CD4-positive, alpha-beta T cell (primary cell): ENCODE measurements at places on chromosomes 12 and 14.

GRCh38 chr14:76918256-76918781 lies 92.1 kb downstream of the LRRC74A start:
- DNase-seq: no peak

DNA sequence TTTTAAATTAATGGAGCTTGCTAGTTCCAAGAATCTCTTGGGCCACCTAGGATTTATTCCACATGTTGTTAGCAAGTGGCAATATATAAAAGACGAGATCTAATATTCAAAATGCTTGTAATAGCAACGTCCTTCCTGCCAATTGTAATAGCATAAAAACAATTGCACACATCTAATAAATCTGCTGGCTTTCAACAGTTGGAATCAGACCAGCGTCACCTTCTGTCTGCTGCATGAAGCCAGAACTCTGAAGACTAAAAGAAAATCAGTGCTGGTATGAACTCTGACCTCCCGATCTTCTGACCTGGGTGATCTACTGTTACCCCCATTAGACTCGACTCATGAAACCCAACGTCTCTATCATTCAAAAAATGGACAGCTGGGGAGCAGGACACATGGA lies 100.6 kb downstream of the DIO2 start:
- DNase-seq: no peak

DNA sequence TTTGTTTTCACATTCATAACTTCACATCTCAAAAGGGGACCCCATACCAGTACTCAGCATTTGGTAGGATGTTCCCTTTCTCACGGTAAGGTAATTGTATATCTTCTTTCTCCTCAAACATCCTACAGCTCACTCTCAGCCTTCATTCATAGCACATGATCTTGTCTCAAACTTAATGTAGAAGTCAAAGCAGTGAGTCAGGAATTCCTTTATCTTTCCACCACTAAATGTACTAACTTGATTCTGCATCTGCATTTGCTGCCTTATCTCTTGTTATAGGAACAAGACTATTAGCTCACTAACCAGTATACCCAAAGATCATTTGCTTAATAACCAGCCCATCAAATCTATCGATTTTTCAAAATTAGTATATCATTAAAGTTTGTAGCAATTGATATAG lies 22.9 kb downstream of the CPSF2 start:
- no peak for DNase-seq

GRCh38 chr12:88562151-88562550 lies 18.1 kb downstream of the KITLG start:
- no peak for DNase-seq

DNA sequence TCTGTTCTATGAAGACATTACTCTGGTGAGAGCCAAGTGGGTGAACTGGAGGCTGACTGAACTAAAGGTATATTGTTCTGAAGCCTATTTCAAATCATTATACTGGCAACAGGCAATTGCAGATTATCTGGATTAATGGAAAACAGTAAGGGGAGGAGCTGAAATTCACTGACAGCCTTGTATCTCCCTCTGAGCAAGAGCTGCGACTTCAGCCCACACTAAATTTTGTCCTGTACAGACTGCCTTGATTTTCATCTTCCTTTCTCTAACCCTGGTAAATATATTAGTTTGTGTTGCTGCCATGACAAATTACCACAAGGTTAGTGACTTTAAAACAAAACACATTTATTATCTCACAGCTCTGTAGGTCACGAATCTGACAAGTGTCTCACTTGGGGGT lies 231.1 kb downstream of the SLC2A13 start:
- DNase-seq: no peak

DNA sequence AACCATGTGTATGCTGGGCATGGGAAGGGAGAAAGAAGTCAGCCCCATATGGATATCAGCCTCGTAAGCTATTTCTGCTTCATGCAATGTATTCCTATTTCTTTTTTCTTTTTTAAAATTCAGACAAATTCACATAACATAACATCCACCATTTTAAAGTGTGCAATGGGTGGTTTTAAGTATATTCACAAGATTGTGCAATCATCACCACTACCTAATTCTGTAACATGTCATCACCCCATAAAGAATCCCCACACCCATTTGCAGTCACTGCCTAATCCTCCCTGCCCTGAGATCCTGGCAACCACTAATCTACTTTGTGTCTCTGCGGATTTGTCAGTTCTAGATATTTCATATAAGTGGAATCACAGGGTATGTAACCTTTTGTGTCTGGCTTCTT lies 9.5 kb downstream of the POMT2 start:
- DNase-seq: no peak

- no peak for DNase-seq
Observed at GRCh38 chr12:41053046-41053445, 135.1 kb upstream of the PDZRN4 start.

DNA sequence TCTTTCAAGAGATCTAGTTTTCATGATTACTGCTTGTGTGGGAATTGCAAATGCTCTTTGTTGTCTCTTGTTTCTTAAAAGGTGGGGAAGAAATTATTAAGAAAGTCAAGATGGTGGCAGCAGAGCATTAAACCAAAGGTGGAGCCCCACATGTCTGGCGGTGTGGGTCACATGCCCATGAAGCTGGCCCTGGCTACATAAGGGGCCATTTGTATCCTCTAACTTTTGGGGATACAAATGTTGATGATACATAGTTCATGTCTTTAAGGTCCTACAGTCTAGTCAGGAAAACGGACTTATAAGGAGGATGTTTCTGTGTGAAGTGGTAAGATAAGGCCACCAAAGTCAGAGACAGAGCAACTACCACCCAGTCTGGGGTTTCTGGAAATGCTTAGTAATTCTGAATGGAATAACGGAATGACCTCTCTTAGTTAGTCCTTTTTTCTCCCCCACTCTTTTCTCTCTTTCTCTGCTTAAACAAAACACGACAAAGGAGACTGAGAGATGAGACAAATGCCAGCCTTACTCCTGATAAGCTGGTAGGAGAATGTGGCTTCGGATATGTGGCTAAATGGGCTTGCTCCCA lies 39.9 kb upstream of the PTHLH start:
- no peak for DNase-seq

DNA sequence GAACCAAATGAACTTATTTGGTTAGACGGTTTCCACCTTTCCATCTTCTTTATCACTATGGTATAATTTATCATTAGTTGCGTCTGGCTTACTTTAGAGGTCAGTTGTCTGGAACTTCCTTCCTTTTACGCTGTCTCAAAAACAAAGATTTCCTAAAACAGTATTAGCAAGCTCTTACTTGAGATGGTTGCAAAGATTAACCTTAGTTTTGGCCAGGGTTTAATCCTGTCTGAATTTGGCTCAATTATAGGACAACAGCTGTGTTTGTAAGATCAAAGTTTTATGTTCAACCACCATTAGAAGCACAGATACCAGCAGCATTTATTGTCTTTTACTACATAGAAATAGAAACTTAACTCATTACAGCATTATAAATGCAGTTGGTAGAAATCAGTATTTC lies 7.9 kb upstream of the WASHC3 start:
- DNase-seq: no peak

- DNase-seq: no peak
Observed at GRCh38 chr12:64806593-64807460, 17.6 kb upstream of the TBC1D30 start.

GRCh38 chr12:12660201-12660600 lies 35.8 kb downstream of the GPR19 start:
- no peak for DNase-seq

- DNase-seq: no peak
Observed at GRCh38 chr12:108257004-108257403, 82.1 kb downstream of the CMKLR1 start.

GRCh38 chr14:53020193-53020932 lies 69.5 kb upstream of the FERMT2 start:
- no peak for DNase-seq

GRCh38 chr12:70415987-70416386 lies 49.9 kb downstream of the KCNMB4 start:
- DNase-seq: no peak

GRCh38 chr12:79690142-79690637 lies 574 bp downstream of the PAWR start:
- no peak for DNase-seq

DNA sequence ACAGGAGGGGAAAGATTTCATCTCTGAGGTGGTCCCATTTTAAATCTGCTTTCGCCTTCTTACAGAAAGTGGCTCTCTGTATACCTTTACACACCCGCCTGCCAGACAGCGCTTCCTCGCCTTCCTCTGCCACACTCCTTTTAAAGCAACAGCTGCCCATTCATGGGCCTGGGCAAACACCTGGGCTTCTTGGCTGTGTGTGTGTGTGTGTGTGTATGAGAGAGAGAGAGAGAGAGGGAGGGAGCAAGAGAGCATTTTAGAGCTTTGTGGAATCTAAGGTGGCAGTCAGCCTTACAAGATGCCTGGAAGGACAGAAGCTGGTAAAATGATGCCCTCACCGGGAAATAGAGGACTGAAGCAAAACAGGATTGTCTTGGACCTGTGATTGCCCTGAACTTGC lies 20.0 kb downstream of the PTHLH start:
- DNase-seq: no peak

DNA sequence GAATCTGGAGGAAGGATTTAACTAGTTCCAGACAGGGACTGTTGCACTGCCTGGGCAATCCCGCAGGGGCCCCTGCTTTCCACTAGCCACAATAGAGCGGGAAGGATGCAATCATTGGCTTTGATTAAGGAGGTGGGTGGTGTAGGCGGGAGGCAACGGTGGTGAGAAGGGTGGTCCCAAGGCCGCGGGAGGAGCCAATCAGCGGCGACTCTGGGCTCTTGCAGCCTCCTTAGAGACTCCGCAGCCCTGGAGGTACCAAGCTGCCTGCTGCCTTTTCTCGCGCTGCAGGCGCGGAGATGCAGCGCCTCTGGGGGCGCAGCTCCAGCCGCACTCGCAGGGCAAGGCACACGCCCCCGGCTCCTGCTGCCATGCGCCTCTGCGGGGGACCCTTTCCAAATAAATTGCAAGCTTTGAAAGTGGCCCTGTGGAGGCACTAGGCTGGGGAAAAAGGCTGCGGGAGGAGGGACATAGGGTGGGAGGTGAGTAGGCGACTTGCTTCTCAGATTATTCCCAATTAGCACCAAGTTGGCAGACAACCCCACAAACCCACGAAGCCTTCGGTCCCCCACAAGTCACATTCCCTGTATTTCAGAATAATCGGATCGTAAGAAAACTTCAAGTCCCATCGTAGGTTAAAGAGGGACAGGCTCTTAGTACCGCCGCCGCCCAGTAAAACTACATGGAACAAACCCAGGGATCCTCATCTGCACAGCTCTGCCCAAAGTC lies 858 bp upstream of the KCNA1 start:
- DNase-seq: no peak

DNA sequence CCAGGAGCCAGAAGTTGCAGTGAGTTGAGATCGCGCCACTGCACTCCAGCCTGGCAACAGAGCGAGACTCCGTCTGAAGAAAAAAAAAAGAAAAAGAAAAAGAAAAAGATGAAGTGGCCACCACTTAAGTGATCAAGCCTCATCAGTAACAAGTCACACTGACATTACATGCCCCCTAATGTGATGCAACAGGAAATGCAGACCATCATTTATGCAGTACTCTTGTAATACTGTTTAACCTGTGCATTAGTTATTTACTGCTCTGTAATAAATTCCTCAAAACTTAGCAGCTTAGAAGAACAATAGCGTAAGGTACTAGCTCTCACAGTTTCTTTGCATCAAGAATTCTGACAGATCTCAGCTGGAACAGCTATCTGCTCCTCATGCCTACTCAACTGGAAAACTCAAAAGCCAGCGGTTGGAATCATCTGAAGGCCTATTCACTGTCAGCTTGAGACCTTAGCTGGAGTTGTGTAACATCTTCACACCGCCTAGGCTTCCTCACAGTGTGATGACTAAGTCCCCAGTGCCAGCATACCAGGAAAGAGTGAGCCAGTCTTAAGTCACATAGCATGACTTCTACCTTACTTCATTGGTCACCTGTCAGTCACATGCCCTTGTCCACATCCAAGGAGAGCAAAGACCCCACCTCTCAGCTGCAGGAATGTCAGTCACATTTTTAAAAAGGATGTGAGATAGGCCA lies 31.5 kb downstream of the EPS8 start:
- no peak for DNase-seq

DNA sequence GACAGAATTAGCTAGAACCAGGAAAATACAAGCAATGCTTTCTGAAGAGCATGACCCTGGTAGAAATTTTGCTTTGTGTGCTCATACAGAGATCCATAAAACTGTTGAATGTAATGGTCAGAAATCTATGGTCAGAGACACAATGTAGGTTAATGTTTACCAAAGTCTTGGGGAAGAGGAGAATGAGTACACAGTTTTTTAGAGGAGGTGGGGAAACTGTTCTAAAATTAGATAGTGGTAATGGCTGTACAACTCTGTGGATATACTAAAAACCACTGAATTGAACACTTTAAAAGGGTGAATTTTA lies 109.5 kb upstream of the ARHGAP5 start:
- DNase-seq: no peak

DNA sequence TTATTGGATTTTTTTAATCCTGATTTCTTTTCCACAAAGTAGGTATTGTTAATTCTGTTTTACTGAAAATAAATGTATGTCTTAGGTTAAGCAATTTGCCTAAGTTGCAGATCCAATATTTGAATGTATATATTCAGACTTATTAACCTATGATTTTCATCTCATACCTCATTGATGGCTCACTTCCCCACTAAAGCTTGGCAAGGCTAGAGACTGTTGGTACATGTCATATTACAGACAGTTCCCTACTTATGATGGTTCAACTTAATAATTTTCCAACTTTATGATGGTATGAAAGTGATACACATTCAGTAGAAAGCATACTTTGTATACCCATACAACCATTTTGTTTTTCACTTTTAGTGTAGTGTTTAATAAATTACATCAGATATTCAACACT lies 33.2 kb upstream of the KCNH3 start:
- DNase-seq: no peak
